ENCODE measurements at places on chromosomes 16 and 17.

DNA sequence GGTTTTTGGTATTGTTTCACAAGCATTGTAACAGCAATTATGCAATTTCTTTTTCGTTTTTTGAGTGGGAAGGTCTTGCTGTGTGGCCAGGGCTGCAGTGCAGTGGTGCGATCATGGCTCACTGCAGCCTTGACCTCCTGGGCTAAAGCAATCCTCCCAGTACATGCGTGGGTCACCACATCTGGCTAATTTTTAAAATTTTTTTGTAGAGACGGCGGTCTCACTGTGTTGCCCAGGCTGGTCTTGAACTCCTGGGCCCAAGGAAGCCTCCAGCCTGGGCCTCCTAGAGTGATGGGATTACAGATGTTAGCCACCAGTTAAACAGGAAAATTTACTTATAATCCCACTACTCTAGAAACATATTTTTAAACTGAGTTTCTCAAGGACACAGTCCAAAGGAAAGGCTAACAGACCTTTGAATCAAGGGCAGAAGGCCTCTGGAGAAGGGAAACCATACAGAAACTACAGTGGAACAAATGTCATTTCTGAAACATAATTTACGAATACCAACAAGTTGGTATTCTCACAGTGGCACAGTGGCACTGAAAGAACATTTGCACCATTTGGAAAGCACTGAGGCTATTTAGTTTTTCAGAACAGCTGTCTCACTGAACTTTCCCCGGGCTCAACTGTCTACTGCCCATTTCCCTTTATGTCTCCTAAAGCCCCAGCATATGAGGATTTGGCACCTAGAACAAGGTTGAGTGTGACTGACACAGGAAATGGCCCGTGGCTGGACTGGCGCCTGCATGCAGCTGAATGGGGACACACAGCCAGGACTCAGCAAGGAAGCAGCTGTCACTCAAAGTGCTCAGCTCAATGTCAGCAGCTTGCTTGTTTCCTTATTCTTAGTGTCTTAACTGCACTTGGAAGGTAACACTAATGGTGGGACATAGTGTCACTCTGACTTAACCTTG, 2.8 kb upstream of the PRKAR1A start:
- no peak for DNase-seq

- no peak for DNase-seq
These were observed 118.0 kb upstream of the RPL38 start for GRCh38 chr17:74085434-74085833.

DNA sequence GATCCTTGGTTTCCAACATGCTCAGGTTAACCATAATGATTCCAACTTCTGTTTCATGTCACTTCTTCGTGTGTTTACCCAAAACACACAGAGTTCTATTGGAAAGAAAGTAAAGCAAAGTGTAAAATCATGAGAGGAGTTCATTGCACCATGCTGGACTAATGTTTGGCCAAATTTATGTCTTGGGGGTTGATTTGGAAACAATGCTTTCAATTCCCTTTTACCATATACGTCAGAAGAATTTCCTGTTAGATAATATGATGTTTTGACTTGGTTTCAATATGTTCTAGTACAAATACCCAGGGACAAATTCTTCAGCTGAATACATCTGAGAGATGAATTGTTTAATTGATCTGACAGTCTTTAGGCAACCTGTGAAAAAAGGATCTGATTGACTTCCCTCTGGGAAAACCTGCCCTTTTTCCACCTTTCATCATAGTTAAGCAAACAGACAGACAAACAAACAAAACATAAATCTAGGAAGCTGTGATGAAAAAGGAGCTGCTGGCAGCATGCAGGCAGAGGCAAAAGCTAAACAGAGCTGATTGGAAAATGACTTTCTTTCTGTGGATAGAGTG, 26.0 kb upstream of the MPHOSPH6 start:
- no peak for DNase-seq

GRCh38 chr17:56171186-56171959, 18.1 kb downstream of the ANKFN1 start:
- DNase-seq: no peak

DNA sequence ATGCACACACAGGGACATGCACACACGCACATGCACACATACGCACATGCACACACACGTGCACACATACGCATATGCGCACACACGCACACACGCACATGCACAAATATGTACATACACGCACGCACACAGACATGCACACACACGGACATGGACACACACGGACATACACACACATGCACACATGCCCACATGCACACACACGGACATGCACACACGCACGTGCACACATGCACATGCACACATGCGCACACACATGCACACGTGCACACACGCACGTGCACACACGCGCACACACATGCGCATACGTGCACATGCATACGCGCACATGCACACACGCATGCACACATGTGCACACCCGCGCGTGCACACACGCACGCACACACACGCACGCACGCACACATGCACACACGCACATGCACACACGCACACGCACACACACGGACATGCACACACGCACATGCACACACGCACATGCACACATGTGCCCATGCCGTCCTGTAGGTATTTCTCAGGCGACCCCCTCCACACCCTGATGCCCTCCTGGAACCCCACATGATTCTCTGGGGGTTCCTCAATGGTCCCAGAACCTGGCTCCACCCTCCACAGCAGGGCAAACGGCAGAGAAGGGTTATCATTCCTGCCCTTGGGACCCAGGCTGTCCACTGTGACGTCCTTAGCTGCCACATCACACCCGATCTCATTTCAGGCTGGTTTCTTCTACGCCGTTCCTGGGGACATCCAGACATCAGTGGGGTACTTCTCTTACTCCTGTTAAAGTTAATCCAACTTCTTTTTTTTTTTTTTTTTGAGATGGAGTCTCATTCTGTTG, 9.6 kb upstream of the RBFOX3 start:
- DNase-seq: no peak

DNA sequence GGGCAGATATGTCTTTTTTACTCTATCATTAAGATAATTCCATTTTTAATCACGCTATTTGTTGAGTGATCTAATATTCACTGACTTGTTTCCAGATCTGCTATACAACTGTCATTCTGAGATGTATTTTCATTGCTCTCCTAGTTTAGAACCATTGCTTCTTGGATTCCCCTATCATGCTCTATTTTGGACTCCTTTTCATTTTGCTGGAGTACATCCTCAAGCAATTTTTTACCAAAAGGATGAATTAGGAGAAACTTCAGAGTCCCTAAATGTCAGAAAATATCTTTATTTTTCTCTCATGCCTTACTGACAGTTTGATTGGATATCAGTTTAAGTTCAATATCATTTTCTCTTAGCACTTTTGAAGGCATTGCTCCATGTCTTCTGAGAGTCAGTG, 9.8 kb downstream of the MT4 start:
- no peak for DNase-seq

DNA sequence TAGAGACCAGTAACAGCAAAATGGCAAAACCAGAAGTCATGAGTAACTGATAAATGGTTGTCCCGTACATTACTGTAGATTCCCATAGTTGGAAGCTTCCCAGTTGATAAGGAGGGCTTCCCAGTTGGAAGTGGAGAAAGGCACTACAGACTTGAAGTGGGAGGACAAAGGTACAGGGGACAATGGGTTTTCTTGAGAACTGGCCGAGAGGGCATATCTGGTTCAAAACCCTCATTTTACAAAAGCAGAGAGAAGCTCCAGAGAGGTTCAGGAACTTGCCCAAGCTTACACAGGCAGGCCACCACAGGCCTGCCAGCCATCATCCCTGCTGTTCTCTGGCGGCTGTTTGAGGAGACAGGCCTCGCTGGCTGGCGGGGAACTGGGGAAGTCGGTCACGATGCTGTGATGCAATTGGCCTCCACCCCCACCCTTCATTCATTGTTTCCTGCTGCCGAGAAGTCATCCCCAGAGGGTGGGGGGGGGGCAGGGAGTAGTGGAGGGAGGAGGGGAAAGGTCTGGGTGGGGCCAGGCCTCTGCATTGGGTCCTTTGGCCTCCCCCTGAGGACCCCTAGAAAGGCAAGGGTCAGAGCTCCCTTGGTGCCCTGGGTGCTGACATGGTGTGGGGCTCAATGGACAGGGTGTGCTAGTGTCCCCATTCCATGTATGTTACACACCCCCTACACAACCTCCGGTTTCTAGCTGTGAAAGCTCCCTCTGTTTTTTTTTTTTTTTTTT, 3.0 kb downstream of the UBALD2 start:
- DNase-seq: peak; percentile 69

- no peak for DNase-seq
These were observed 4.4 kb upstream of the ARMC7 start for GRCh38 chr17:75105126-75106080.

DNA sequence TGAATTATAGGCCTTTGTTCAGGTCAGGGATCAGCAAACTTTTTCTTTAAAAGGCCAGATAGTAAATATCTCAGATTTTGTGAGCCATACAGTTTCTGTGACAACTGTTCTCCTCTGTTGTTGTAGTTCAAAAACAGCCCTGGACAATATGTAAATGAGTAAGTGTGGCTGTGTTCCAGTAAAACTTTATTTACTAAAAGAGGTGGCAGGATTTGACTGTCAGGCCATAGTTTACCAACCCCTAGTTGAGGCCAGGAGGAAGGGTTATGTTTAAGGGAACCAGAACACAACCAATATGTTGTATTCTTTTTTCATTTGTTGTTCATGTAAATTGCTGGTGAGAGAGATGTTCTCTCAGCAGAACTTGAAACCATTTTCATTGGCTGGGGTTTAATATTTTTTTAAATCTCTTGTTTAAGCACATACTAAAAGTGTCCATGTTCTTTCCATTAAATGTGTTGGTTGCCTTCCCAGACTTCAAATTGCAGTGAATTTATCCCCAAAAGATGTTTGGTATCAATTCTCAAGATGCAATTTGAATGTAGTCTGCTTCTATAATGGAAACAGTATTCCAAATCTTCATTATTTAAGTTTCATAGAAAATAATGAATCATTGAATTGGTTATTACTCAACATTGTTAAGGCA, 260.3 kb downstream of the FTO start:
- DNase-seq: no peak

DNA sequence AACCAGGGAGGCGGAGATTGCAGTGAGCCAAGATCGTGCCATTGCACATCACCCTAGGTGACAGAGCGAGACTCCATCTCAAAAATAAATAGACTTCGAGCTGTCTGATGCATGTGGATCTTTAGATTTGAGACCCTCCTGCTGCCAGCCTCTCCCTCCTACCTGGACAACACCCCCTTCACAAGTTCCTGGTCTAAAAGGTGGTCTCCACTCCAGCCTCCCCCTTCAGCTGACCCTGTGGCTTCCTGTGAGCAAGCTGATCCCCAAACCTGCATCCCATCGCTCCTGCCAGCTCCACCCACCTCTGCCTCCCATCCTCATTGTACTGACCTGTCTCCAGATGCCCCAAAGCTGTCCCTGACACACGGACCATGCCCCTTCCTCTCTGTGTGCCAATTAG, 27.1 kb upstream of the FAAP100 start:
- no peak for DNase-seq

DNA sequence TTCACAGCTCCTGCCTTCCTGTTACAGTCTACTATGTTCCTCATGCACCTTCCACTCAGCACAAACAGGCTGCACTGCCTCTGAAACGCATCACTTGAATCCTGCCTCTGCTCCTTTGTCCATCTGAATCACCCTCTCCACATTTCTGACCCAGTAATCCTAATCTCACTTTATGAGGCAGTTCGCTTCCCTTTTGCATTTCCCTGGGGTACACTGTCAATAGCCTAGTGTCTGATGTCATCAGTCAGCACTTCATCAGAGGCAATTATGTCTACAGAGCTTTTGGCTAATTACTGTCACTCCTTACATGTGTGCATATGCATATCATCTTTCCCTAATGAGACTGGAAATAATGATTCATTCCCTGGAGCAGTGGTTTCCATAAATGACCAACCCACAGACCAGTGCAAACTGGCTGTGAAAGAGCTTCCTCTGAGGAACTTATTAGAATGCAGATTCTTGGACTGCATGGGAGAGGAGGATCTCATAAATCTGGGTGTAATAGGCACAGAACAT, 23.6 kb downstream of the CA4 start:
- DNase-seq: no peak

- no peak for DNase-seq
These were observed 778.6 kb downstream of the CDH11 start for GRCh38 chr16:64343061-64343819.

- no peak for DNase-seq
These were observed 79.2 kb downstream of the MYH11 start for GRCh38 chr16:15777533-15778203.

- DNase-seq: no peak
These were observed 17.9 kb downstream of the FOXJ1 start for GRCh38 chr17:76123191-76123499.

DNA sequence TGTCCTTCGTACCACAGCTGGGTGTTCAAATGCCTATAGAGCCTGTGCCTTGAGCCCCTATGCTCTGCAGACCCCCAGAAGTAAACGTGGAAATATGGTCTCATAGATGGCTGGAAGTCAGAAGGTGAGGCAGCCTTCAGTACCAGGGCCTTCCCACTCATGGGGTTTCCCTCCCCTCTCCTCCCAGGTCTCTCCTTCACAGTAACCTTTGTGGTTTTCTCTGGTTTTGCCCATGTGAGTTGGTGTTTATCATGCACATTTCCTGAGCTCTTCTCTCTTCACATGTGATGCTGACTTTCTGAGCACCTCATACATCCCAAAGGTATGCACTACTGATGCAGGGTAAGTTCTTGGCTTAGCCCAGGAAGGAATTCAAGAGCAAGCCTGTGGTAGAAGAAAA, 35.4 kb downstream of the TMEM114 start:
- DNase-seq: no peak

- DNase-seq: no peak
These were observed 17.7 kb downstream of the NPRL3 start for GRCh38 chr16:120756-121155.

- DNase-seq: no peak
These were observed 88.1 kb downstream of the GOSR1 start for GRCh38 chr17:30565073-30565935.

GRCh38 chr17:75697651-75698291, 23.5 kb upstream of the ITGB4 start:
- DNase-seq: no peak

GRCh38 chr17:40022961-40023541, 7.8 kb downstream of the CSF3 start:
- DNase-seq: no peak

DNA sequence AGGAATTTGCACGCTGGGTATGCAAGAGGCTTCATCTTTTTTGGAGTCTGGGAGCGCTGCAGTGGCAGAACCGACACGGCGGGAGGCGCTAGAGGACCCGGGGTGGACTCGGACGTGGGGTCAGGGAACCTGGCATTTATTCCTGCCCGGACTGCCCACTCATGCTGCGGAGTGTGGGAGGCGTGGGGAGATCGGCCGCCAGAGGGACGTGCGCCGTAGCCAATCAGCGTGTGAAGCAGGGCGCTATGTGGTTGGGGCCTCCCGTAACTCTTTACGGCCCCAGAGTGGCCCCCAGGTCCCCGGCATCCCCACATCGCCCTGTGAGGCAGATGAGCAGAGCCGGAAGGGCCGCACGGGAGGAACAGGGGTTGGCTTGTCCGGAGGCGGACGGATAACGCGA, 11.2 kb downstream of the FLYWCH2 start:
- DNase-seq: no peak

GRCh38 chr17:81481815-81482505, 30.6 kb downstream of the ACTG1 start:
- DNase-seq: no peak

All from T-helper 2 cell treated with Interferon-gamma antibody and Interleukin-4, amounts not matched to agents 5 μg/mL and 100 μg/mL, for 36 hours (primary cell).